Stimulated activated CD8-positive, alpha-beta memory T cell treated with anti-CD3 and anti-CD28 coated beads, Interleukin-4, amount 100 ng/mL, for 4 hours (primary cell): ENCODE measurements at places on chromosomes 5 and 9.

GRCh38 chr5:154084062-154084639 is 45.4 kb downstream of the MFAP3 start:
- no peak for DNase-seq

DNA sequence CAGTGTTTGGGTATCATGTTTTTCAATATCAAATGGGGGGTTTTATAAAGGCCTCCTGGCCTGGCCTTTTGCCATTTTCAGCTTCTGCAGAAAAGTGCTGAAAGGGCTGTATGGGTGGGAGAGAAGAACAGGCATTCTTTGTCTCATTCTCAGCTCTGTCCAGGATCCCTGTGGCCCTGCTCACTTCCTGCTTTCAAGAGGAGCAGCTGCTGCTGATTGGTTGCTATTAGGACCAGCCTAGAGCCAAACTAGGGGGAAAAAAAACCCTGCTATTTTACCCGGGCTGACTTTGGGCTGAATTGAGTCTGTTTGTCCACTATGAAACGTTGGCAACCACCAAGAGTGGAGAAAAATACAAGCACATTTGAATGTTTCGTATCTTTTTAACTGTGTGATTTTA is 117.1 kb downstream of the CMYA5 start:
- DNase-seq = no peak

GRCh38 chr9:111427186-111427585 is 57.0 kb downstream of the ECPAS start:
- DNase-seq = no peak

DNA sequence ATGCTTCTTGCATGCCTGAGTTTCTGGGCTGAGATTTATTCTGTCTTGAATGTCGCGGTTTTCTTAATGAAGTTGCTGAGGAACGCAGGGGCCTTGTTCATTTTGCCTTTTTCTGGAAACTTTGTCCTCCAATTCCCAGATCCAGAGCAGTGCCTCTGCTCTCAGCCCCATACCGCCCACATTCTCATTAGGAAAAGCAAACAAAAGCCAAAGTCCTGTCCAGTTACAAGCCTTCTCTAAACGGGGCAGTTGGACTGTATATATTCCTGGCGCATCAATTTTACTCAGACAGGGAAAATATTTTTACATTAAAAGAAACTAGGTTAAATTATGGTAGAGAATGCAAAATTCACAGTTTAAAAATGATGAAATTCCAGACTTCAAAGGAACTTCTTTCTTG is 1.2 kb upstream of the PSAT1 start:
- no peak for DNase-seq

DNA sequence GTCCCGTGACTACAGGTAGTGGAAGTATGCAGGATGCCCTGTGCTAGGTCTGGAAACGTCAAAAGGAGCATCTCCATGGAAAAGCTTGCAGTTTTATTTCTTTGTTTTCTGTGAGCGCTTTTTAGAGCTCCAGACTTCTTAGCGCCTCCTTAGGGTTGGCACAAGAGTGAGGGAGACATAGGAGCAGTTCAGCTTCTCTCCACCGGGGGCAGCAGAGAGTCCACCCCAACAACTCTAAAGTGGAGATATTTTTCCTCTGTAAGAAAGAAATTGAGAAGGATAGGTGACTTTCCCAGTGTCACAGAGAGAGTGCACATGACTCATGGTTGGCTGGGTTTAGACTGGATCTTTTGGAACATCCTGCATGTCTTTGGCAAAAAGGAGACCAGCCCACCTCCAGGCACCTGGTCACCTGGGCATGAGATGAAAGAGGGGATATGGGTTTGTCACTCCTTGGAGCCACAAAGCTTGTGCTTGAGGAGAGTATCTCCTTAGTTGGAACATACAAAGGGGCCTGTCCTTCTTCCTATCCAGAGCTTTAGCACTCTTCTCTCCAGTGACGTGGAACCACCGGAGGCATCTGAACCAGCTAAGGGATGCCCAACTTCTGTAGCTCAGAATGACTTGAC is 637.7 kb downstream of the SEMA5A start:
- no peak for DNase-seq

- DNase-seq = no peak
Measured at GRCh38 chr5:138884554-138884953, 9.4 kb upstream of the LRRTM2 start.

DNA sequence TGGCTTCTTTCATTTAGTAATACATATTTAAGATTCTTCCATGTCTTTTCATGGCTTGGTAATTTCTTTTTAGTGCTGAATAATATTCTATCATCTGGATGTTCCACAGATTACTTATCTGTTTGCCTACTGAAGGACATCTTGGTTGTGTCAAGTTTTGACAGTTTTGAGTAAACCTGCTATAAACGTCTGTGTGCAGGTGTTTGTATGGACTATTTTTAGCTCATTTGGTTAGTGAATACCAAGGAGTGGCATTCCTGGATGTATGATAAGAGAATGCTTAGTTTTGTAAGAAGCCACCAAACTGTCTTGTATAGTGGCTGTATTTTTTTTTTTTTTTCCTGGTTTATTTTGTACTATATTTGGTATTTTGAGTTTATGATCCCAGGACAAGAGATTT is 38.4 kb downstream of the PRRC1 start:
- DNase-seq = no peak

GRCh38 chr5:16776611-16777251 is 159.4 kb downstream of the MYO10 start:
- no peak for DNase-seq

GRCh38 chr9:99592834-99593574 is 228.7 kb upstream of the NR4A3 start:
- DNase-seq = no peak

DNA sequence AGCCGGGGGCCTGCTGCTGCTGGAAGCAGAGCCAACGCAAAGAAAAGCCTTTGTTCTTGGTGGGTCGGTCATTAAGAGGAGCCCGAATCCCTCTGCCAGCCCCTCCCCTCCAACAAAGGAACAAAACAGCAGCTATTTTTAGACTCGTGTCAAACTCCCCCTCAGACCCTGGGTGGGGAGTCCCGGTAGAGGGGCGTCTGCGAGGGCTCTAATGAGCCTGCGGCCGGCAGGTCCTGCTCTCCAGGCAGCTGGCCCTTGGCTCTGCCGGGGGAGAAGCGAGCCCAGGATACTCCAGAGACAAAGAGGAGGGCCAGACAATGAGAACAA is 114.0 kb downstream of the LHX2 start:
- no peak for DNase-seq

- DNase-seq = peak; percentile 90
Measured at GRCh38 chr5:173616577-173617118, at the start of gene BOD1. Gene BOD1, minus strand, starts transcription at chr5:173616650. Its CDS starts 214 bp downstream, at chr5:173616436.

DNA sequence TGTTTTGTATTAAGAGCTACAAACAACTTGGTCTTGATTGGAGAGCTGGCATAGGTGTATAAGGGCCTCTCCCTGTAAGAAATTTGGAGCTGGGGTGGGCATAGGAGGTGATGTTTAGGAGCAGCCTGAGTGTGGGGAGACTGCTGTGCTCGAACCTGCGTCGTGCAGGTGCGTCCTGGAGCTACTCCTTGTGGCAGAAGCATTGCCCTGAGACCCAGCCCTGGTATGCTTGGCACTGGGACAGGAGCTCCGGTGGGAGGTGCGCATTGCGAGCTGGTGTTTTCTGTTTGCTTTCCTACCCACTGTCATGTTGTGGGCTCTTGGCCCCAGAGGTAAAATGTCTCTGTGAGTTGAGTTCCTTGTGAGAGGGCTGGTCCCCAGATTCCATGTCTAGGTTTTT is 46.4 kb downstream of the EHMT1 start:
- no peak for DNase-seq

DNA sequence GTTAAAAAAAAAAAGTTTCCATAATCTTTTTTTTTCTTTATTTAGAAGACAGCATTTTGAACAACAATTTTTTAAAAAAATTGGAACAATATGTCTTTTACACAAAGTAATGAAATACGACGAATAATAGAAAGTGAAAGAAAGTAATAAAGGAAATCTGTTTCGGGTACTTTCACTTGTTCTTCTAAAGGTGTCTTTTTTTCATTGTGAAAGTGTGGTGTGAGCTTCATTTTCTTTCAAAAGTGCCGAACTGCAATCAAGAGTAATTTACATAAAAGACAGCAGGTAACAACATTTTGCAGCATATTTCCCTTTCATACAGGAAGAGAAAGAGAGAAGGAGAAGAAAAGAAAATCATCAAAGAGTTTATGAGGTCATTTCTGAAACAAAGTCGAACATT is 159.7 kb upstream of the CDH12 start:
- no peak for DNase-seq

DNA sequence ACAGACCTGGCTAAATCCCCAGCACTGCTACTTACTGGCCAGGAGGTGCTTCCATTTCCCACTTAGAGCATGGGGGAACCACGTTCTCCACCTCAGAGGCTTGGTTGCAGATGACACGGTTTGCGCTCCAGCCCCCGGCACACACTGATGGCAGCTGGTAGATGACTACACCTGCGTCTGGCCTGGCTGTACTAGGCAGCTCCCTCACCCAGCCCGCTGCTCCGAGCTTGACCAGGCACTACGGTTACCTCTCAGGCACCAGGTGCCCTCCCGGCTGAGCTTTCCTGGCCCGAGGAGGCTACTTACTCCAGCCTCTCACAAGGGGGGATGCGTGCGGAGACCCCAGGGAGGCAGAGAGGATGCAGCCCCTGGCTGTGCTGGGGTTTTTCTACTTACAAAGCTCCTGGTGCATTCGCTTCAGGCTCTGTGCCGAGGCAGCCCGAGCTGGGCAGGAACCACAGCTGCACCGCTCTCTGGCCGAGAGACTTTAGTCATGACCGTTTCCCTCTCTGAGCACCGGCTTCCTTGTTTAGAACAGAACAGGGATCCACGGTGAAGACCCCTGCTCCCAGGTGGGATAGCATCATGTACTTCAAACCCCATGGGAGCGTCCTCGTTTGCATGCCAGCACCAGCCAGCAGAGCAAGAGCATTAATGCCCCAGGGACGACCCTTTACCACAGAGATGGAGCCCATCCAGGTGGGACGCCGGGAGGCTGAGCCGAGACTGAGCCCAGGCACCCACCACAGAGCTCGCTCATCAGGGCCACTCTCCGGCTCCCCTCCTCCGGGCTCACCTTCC is 7.6 kb upstream of the GBGT1 start:
- no peak for DNase-seq

- DNase-seq = no peak
Measured at GRCh38 chr5:50984640-50985039, 318.2 kb downstream of the PARP8 start.

- DNase-seq = no peak
Measured at GRCh38 chr5:139634028-139634325, 14.2 kb upstream of the CXXC5 start.

- no peak for DNase-seq
Measured at GRCh38 chr5:54736003-54736797, 218.6 kb downstream of the SNX18 start.

- no peak for DNase-seq
Measured at GRCh38 chr9:89879276-89879675, 274.5 kb downstream of the GADD45G start.

GRCh38 chr5:161547406-161547737 is 847 bp upstream of the GABRB2 start:
- DNase-seq = no peak

GRCh38 chr9:698276-698675 is 143.2 kb upstream of the DMRT1 start:
- DNase-seq = no peak

DNA sequence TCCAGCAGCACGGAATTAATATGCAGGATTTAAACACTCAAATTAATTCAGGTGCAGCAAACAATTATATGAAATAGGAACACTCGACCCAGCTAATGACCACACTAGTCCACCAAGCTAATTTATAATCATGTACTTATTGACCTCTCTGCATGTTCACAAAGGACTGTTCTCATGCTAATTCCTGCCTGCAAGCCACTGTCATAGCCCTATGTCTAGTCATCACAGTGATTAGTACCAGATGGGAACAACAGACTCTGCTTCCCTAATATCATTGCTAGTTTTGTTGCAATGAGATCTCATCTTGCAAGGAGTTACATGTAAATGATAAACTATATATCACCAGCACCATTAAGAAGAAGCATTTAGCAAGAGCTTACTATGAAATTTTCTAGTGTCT is 553.0 kb upstream of the GRAMD2B start:
- DNase-seq = no peak

GRCh38 chr5:64166201-64166959 is 737 bp downstream of the RNF180 start:
- no peak for DNase-seq

- no peak for DNase-seq
Measured at GRCh38 chr5:170896779-170897178, 35.0 kb downstream of the RANBP17 start.

- no peak for DNase-seq
Measured at GRCh38 chr5:96509721-96510350, 76.8 kb upstream of the PCSK1 start.

DNA sequence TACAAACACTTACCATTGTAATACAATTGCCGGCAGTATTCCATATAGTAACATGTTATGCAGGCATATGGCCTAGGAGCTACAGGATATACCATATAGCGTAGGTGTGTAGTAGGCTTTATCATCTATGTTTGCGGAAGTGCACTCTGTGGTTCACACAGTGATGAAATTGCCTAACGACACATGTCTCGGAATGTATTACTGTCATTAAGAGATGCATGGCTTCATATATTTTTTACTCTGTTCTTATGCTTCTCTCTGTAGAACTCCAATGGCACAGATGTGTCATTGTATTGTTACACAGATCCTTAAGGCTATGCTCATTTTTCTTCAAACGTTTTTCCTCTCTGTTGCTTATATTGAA is 19.2 kb upstream of the ANKRD18A start:
- no peak for DNase-seq

DNA sequence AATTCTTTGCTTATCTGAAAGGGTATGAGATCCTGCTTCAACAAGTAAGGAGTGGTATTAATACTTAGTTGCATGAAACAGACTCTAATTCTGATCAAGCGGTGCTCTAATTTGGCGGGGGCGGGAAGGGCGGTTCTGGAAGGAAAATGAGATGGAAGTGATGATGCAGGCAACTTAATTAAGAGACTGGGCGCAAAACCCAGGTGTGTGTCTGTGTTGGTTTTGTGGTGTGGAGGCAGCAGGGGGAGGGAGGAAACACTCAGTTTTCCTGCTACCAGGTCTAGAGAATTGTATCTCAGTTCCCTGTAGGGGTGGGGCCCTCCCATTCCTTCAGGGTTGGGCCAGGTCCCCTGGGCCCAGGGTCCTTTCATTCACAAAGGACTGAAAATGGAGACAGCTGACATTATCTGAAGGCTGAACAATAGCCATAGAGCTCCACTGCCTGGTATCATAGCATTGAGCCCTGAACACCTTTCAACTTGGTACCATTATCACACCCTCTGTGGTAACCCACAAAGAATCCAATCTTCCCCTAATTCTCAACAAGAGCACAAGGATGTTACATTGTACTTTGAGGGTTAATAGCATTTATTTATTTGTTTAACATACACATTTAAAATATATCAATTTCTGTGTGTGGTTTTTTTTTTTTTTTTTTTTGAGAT is 17.2 kb upstream of the C5orf47 start:
- no peak for DNase-seq
